ENCODE measurements at places on chromosomes 6 and 20. TPM values are rescaled to one million over a fixed set of nuclear protein-coding genes. Genes with fewer than 3 reads are reported as not detected.

The HNF4A gene
- total RNA-seq = not detected

The FNDC11 gene
- total RNA-seq = not detected

The MOG gene
- not detected for total RNA-seq

The RAB44 gene
- not detected for total RNA-seq

The APMAP gene
- total RNA-seq = 163 TPM

The GMNN gene
- 102 TPM for total RNA-seq

The RING1 gene
- 32.5 TPM for total RNA-seq

The ARID1B gene
- 12.0 TPM for total RNA-seq
